ENCODE measurements at places on chromosomes 16 and 17.
A peak's percentile ranks its signal among the peaks of the same experiment; 100 is the strongest.

GRCh38 chr17:81306898-81307510 lies 11.9 kb upstream of the SLC38A10 start:
- DNase-seq: no peak

DNA sequence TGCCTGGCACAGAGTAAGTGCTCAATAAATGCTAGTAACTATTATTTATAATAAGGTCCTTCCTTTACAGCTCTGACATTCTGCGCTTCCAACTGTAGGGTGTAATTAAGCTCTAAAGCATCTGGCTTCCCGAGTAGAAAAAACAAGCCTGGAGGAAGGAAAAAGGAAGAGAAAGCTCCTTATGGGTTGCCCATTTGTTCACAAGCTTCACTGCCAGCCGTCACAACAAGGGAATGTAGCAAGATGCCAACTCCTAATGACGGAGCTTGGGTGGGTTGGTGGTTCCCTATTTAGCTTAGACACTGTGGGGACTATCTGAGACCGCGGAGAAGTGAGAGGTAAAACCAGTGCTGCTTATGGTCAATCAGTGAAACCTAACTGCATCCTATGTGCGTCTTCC lies 7.3 kb upstream of the RPRML start:
- no peak for DNase-seq

GRCh38 chr17:14295676-14296075 lies 5.2 kb upstream of the HS3ST3B1 start:
- DNase-seq: no peak

DNA sequence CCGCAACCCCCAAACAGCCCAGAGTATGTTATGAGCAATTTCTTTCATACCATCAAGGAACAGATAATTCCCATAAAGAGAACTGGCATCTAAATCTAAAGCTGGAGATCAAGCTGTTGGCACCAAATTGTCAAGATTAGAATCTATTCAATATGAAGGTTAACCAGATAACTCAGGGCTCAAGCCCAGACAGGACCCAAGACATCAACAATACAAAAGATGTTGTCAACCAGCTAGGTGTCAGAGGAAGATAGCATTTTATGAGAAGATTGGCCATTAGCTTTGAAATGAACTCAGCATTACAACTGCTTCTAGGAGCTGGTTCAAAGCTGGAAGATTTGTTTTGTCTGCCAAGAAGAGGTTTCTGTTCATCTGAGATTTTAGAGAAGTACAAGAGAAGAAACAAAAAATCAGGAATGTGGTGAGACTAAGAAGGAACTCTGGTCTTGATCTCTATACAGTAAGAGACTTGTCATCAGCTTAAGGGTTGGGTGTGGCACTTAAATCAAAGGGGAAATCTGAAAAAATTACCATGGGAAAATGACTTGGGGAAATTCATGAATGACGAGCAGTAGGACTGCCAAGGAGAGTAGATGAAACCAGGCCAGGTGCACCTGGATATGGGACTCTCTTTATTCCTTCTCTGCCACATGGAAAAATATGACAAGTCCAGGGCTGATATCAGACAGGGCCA lies 64.2 kb upstream of the COX10 start:
- DNase-seq: no peak

- no peak for DNase-seq
These were observed 8.9 kb downstream of the UNK start for GRCh38 chr17:75793460-75793859.

GRCh38 chr17:55702150-55702549 lies 20.5 kb downstream of the TMEM100 start:
- no peak for DNase-seq

- DNase-seq: no peak
These were observed 10.5 kb downstream of the NUFIP2 start for GRCh38 chr17:29283496-29283895.

- DNase-seq: no peak
These were observed at the start of gene IL34 for GRCh38 chr16:70646260-70647241. TSS of gene IL34 (plus strand) at chr16:70646559. CDS start at chr16:70646948, 389 bp downstream.

DNA sequence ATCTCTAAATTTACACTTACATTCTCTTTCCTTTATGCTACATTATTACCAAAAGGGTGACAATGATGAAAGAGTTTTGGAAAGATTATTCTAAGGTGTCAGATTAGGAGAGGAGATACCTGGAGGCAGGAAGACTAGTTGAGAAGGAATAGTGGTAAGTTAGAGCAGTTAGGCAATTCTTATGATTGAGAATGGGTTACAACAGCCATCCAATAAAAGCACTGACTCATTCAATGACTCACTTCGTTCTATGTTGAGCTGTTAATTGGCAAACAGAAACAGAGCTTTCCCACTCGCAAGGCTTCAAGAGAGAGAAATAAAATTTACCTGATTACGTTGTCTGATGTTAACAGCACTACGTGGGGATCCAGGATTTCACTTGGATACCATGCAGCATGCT lies 5.8 kb downstream of the NUP88 start:
- DNase-seq: no peak

DNA sequence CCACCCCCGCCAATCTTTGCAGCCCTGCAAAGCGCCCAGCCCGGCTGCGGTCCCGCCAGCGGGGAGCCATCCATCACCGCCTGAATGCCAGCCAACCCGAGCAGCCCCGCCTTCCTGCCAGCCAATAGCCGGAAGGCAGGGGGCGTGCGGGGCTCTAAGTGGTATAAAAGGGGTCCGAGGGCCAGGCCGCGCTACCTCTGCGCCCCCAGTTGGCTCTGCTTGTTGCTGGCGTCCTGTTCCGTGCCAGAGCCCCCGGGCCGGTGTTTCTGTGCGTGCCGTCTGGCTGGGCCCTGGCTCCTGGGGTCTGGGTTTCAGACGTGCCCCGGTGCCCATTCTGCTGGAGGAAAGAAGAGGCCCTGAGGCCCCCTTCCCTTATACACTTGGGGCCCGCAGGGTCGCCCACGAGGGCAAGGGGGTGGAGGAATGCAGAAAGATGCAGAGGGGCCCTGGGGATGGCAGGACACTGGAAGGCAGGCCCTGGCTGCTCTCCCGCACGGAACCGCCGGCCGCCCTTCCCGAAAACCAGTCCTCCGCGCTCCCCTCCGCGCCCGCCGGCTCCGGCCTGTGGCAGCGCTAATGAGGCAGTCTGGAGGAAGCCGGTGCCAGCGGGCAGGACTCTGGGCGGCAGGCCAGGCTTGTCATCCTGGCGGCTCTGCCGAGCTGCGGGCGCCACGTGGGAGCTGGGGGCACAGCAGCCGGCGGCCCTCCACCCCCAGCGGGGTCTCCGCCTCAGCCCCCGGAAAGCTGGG lies 14.0 kb downstream of the COPZ2 start:
- DNase-seq: no peak

DNA sequence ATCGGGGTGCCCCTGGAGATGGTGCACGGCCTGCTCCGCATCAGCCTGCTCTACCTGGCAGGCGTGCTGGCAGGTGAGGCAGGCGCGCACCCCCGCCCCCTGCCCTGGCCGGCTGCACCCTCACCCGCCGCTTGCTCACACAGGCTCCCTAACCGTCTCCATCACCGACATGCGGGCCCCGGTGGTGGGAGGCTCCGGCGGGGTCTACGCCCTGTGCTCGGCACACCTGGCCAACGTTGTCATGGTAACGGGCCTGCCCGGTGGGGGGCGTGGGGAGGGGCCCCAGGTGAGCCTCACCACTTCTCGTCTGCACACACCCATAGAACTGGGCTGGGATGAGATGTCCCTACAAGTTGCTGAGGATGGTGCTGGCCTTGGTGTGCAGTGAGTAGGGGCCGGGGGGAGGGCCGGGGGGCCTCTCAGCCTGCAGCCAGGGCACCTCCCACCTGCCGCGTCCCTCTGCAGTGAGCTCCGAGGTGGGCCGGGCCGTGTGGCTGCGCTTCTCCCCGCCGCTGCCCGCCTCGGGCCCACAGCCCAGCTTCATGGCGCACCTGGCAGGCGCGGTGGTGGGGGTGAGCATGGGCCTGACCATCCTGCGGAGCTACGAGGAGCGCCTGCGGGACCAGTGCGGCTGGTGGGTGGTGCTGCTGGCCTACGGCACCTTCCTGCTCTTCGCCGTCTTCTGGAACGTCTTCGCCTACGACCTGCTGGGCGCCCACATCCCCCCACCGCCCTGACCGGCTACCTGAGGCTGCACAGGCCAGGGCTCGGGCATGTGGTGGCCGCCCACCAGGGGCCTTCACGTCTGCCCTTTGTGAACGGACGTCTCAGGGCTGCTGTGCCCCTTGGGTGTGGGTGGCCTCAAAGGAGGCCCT lies 2.1 kb downstream of the RHBDL1 start:
- no peak for DNase-seq

- DNase-seq: no peak
These were observed 216.5 kb downstream of the NTN1 start for GRCh38 chr17:9237661-9238301.

- peak; percentile 70 for DNase-seq
These were observed 18.1 kb upstream of the TMEM98 start for GRCh38 chr17:32909787-32910369.

- no peak for DNase-seq
These were observed 29.8 kb downstream of the ITGAE start for GRCh38 chr17:3771140-3771539.

DNA sequence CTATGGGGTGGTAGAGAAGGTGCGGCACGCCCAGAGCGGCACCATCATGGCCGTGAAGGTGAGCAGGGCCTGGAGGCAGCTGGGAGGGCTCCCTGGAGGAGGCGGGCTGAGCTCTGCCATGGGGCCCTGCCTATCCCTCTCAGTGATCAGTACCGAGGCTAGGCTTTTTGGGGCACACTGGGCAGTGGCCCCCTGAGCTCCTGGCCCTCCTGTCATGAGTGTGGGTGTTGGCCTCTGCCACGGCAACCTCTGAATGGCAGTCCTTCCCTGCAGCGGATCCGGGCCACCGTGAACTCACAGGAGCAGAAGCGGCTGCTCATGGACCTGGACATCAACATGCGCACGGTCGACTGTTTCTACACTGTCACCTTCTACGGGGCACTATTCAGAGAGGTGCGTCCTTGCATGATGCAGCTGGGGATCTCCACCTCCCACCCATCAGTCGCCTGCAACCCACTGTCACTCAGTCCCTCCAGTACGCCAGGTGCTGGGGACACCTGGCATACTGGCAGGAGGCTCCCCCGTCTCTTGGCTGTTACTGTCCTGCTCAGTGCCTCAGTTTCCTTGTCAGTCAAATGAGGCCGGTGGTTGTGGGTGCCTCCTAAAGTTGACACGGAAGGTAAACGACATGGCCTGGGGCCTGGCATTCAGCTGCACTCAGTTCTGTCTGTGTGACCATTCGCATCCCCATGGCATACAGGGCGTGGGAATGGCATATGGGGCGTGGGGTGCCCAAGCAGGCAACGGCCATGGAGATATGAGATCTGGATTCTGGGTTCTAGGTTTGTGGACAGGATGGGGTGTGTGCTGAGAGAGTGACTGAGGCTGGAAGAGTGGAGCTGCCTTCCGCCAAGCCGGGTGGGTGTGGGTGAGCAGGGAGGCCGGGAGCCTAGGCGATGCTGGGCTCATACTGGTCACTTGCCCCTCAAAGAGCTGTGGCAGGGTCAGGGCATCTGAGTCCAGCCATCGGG lies 16.4 kb downstream of the MAP2K3 start:
- DNase-seq: no peak

- no peak for DNase-seq
These were observed 30.1 kb downstream of the PGS1 start for GRCh38 chr17:78408476-78409050.

DNA sequence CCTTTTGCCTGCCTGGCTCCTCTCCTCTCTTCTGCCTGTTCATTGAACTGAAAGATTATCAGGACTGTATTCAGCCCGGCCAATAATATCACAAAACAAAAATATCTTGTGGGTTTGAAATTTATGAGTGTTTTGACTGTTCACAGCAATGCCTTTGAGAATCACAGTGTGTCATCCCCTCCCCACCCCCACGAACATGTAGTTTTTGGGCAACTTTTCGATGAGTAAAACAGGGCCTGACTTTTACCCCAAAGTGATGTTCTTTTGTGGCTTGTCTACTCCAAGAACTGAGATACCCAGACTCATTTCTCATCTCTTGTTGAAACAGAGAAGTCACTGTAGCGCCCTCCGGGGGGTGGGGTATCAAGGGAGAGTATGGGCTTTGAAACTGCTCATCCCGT lies 675.7 kb downstream of the WWOX start:
- no peak for DNase-seq

DNA sequence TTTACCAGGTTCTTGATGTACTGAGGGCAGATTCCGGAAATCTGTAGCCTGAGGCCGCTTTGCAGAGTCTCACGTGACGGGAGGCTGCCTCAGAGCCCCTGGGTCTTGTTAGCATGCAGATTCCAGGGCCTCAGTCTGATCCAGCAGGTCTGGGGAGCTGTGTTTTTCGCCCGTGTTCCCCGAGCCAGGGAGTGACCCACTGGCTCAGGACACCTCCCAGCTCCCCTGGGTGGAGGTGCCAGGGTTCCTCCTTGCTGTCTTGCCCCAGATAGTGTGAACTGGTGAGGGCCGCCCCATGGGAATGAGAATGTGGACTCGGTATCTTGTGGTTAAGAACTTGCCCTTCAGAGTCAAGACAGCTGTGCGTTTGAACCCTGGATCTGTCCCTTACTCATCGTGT lies 98.6 kb downstream of the OR1D5 start:
- DNase-seq: no peak

GRCh38 chr17:35596530-35597233 lies 9.6 kb downstream of the AP2B1 start:
- DNase-seq: no peak

- no peak for DNase-seq
These were observed 2.7 kb downstream of the N4BP1 start for GRCh38 chr16:48607056-48607825.

DNA sequence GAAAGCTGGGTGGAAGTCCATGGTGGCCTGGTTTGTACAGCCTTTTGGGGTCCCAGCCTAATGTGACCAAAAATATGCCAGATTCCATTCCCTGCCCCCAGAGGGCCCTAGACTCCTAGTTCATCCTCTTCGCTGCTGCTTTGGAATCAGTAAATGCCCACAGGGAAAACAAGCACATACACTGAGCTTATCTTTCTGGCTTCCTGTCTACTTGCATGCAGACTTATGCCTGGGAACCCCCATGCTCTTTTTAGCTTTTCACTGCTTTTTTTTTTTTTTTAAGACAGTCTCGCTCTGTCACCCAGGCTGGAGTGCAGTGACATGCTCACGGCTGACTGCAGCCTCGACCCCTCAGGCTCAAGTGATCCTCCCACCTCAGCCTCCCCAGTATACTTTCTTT lies 6.2 kb upstream of the CD300LG start:
- DNase-seq: no peak

- DNase-seq: no peak
These were observed at the start of gene FBXO39 for GRCh38 chr17:6775871-6776405. TSS of gene FBXO39 (plus strand) at chr17:6776215. CDS start at chr17:6779869, 3,654 bp downstream.

DNA sequence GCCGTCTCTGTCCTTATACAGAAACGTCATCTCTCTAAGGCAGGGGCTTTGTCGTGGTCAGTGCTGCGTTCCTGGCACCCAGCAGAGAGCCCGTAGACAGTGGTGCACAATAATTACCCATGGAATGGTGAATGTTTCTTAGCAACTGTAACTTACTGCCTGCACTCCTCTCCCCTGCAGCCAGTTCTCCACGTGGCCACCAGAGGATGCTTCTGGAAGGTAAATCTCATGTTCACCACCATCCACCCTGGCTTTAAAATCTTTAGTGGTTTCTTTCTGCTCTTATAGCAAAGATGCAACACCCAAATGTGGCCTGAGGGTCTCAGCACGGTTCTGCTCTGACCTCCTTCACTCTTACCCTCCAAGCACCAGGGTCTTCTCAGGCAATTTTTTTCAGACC lies 150.8 kb downstream of the GRIN2A start:
- DNase-seq: no peak
